ENCODE measurements at places on chromosomes 3 and 15.
A peak's percentile ranks its signal among the peaks of the same experiment; 100 is the strongest.

GRCh38 chr15:73313861-73314260 lies 54.9 kb downstream of the HCN4 start:
- H3K4me3 ChIP-seq = no peak overlapping the region
- no peak overlapping the region for H3K27ac ChIP-seq

- H3K27me3 ChIP-seq = no peaks in the 10 kb centered on the region
- H3K4me1 ChIP-seq = no peaks in the 10 kb centered on the region
- no peak overlapping the region for H3K4me3 ChIP-seq
Measured at GRCh38 chr3:170233530-170233929, 11.3 kb downstream of the PRKCI start.

GRCh38 chr3:42786212-42786611 lies 13.2 kb upstream of the CCDC13 start:
- H3K27ac ChIP-seq = no peak overlapping the region
- no peaks in the 10 kb centered on the region for H3K27me3 ChIP-seq
- H3K36me3 ChIP-seq = peaks cover 46% of the 10 kb centered on the region
- no peaks in the 10 kb centered on the region for H3K4me1 ChIP-seq
- no peak for DNase-seq

DNA sequence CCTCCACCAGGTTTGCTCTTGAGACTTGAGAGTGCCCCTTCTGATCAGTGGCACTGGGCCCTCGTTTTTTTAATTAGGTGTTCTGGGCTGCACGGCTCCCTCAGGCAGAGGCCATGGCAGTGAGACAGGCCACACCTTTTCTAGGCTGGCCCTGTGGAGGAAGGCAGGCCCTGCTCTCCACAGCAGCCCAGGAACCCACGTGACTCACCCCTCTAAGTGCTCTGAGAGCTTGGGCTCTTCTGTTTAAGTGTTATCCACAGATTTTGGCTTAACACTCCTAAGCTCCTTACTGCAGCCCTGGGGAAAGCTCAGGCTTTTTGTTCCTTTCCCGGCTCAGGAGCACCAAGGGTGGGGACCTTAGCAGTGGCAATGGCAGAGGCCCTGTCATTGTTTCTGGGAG lies 463.2 kb upstream of the GBE1 start:
- no peak overlapping the region for H3K4me3 ChIP-seq
- H3K27ac ChIP-seq = no peak overlapping the region
- DNase-seq = no peak

- no peaks in the 10 kb centered on the region for H3K36me3 ChIP-seq
- no peaks in the 10 kb centered on the region for H3K27me3 ChIP-seq
- H3K27ac ChIP-seq = no peak overlapping the region
- no peaks in the 10 kb centered on the region for H3K4me1 ChIP-seq
- DNase-seq = no peak
Measured at GRCh38 chr3:54784021-54784420, 143.8 kb downstream of the LRTM1 start.

DNA sequence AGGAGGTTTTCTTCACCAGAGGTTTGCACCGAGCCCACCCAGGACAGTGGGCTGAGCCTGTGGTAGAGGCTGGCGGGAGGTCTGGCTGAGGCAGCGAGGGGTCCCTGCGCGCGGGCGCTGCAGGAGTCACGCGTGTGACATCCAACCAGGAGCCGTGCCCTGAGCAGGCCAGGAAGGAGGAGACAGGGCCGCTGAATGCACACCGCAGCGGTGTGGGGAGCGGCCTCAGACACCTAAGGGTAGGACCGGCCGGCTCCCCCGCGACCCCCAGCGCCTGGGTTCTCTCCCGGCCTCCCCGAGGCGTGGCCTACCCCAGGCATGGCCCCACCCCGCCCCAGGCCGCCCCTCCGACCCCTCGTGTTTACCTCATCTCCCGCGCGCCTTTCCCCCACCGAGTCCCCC lies 412 bp downstream of the SLC41A3 start:
- H3K27me3 ChIP-seq = no peaks in the 10 kb centered on the region
- H3K27ac ChIP-seq = peak overlapping the region; percentile 71
- no peaks in the 10 kb centered on the region for H3K36me3 ChIP-seq
- H3K4me1 ChIP-seq = peaks cover 22% of the 10 kb centered on the region
- peak overlapping the region; percentile 92 for H3K4me3 ChIP-seq
- DNase-seq = peak; percentile 69

- no peak for DNase-seq
- H3K27me3 ChIP-seq = no peaks in the 10 kb centered on the region
- H3K27ac ChIP-seq = no peak overlapping the region
- H3K36me3 ChIP-seq = no peaks in the 10 kb centered on the region
- peaks cover 3% of the 10 kb centered on the region for H3K4me1 ChIP-seq
- no peak overlapping the region for H3K4me3 ChIP-seq
Measured at GRCh38 chr15:98729446-98730042, 81.2 kb downstream of the IGF1R start.

GRCh38 chr15:59372352-59373211 lies at the start of gene MYO1E:
Gene MYO1E, minus strand, starts transcription at chr15:59372871. Its CDS starts 371 bp downstream, at chr15:59372500.
- H3K36me3 ChIP-seq = no peaks in the 10 kb centered on the region
- no peaks in the 10 kb centered on the region for H3K4me1 ChIP-seq
- no peak for DNase-seq
- no peak within 1 kb of the TSS for H3K4me3 ChIP-seq
- H3K27me3 ChIP-seq = no peaks in the 10 kb centered on the region
- no peak within 1 kb of the TSS for H3K27ac ChIP-seq

GRCh38 chr3:47652142-47652541 lies 73.5 kb upstream of the CSPG5 start:
- peaks cover 76% of the 10 kb centered on the region for H3K36me3 ChIP-seq
- no peaks in the 10 kb centered on the region for H3K27me3 ChIP-seq
- no peak for DNase-seq

GRCh38 chr3:178048768-178049167 lies 487.5 kb upstream of the KCNMB2 start:
- DNase-seq = no peak
- H3K27me3 ChIP-seq = no peaks in the 10 kb centered on the region
- H3K4me3 ChIP-seq = no peak overlapping the region
- H3K36me3 ChIP-seq = no peaks in the 10 kb centered on the region
- H3K27ac ChIP-seq = no peak overlapping the region
- no peaks in the 10 kb centered on the region for H3K4me1 ChIP-seq

- H3K27ac ChIP-seq = no peak overlapping the region
- H3K4me1 ChIP-seq = no peaks in the 10 kb centered on the region
- no peaks in the 10 kb centered on the region for H3K36me3 ChIP-seq
- no peaks in the 10 kb centered on the region for H3K27me3 ChIP-seq
Measured at GRCh38 chr15:62802612-62803011, 239.9 kb upstream of the TPM1 start.

GRCh38 chr3:169923189-169923588 lies 11.8 kb downstream of the SAMD7 start:
- H3K27ac ChIP-seq = no peak overlapping the region
- H3K4me3 ChIP-seq = no peak overlapping the region
- no peaks in the 10 kb centered on the region for H3K4me1 ChIP-seq
- DNase-seq = no peak
- H3K27me3 ChIP-seq = no peaks in the 10 kb centered on the region
- no peaks in the 10 kb centered on the region for H3K36me3 ChIP-seq

DNA sequence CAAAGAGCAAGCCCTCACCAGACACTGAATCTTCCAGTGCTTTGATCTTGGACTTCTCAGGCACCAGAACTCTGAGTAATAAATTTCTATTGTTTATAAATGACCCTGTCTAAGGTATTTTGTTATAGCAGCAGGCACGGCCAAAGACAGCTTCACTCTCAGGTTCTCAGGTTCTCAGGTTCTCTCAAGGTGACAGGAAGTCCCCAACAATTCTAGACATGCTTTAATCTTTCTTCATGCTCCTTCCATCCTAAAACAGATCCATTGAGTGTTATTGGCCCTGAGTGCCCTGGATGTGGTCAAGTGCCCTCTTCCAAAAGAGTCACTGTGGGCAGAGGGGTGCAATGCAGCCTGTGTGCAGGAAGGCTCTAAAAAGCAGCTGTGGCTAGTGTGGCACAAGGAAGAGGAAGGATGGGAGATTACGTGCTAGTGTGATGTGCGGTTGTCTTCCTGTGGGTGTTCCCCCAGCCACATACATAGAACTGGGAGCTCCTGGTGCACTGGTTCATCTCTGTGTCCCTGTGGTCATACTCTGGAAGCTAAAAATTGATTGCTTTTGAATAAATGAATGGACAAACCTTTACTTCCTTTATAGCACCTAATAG lies 11.0 kb upstream of the RAB7A start:
- H3K4me3 ChIP-seq = no peak overlapping the region
- no peak overlapping the region for H3K27ac ChIP-seq
- H3K36me3 ChIP-seq = no peaks in the 10 kb centered on the region
- no peaks in the 10 kb centered on the region for H3K27me3 ChIP-seq
- H3K4me1 ChIP-seq = no peaks in the 10 kb centered on the region

DNA sequence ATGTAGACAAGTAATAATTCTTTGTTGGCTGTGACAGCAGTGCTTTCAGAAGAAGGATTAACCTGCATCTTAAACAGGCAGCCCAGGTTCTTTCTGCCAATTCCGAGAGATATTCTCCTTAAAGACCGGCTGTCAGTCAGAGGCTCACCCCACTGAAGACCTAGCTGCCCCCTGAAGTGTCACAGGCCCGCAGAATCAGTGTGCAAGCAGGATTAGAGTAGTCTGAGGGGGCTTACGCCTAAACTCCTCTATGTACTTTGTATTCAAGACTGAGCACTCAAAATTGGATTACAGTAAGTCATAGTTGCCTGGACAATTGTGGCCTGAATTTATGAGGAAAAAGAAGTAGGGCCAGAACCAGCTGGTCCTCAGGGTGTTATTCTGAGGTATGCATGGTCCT lies 342.9 kb downstream of the CLSTN2 start:
- no peak for DNase-seq
- H3K4me3 ChIP-seq = no peak overlapping the region
- H3K36me3 ChIP-seq = no peaks in the 10 kb centered on the region
- H3K27me3 ChIP-seq = peaks cover 14% of the 10 kb centered on the region
- H3K4me1 ChIP-seq = no peaks in the 10 kb centered on the region

- no peak overlapping the region for H3K27ac ChIP-seq
- no peaks in the 10 kb centered on the region for H3K27me3 ChIP-seq
- DNase-seq = no peak
- H3K36me3 ChIP-seq = no peaks in the 10 kb centered on the region
- H3K4me3 ChIP-seq = no peak overlapping the region
- no peaks in the 10 kb centered on the region for H3K4me1 ChIP-seq
Measured at GRCh38 chr3:9149566-9149965, 99.9 kb downstream of the SRGAP3 start.

DNA sequence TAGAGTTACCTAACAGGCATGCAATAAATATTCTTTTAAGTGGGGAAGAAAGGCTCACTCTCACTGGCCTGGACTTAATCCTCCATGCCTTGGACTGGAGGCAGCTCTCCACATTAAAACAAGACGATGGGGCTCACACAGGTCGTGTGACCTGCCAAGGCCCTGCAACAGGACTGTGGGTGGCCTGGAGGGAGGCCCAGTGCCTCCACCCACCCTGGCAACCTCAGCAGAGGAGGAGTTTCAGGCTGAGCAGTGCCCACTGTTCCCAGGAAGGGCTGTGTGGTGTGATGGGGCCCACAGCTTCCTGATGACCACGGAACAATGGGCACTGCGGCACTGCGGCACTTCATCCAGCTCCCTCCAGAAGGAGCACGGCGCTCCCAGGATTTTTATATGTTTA lies 5.5 kb downstream of the UROC1 start:
- DNase-seq = no peak
- H3K4me3 ChIP-seq = no peak overlapping the region
- no peaks in the 10 kb centered on the region for H3K4me1 ChIP-seq

- no peaks in the 10 kb centered on the region for H3K27me3 ChIP-seq
- H3K36me3 ChIP-seq = no peaks in the 10 kb centered on the region
- H3K4me3 ChIP-seq = no peak overlapping the region
- H3K4me1 ChIP-seq = no peaks in the 10 kb centered on the region
- no peak for DNase-seq
Measured at GRCh38 chr3:85977615-85978338, 1013.2 kb downstream of the VGLL3 start.

GRCh38 chr3:114994554-114995341 lies 152.3 kb downstream of the ZBTB20 start:
- H3K4me3 ChIP-seq = no peak overlapping the region
- no peaks in the 10 kb centered on the region for H3K36me3 ChIP-seq
- H3K27me3 ChIP-seq = no peaks in the 10 kb centered on the region
- H3K4me1 ChIP-seq = no peaks in the 10 kb centered on the region
- DNase-seq = peak; percentile 3
- no peak overlapping the region for H3K27ac ChIP-seq

DNA sequence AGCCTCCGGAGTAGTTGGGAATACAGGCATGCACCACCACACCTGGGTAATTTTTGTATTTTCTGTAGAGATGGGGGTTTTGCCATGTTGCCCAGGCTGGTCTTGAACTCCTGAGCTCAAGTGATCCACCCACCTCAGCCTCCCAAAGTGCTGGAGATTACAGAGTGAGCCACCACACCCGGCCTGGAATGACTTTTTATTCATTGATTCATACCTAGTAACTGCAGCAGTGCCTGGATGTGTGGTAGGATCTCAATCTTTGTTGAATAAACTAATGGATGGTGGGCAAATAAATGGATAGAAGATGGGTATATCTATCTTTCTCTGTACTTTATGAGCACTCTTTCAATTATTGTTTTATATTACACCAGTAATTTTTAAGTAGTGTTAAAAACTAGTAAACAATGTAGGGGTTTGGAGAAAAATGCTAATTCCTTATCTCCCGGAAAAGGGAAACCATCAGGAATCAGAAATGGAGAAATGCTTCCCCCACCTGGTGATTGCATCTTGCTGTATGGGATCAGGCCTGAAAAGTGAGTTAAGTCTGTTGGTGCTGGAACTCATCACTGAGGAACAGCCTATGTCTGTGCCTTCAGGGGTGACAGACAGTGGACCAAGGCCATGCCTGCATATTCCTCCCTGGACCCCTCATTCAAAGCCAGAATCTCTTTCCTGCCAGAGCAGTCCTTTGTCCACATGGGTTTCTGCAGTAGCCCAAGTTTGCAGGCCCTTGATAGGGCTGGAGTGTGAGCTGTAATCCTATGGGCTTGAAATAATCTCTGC lies 161.0 kb upstream of the CTDSPL start:
- no peaks in the 10 kb centered on the region for H3K4me1 ChIP-seq
- no peak overlapping the region for H3K4me3 ChIP-seq
- peaks cover 30% of the 10 kb centered on the region for H3K27me3 ChIP-seq
- H3K27ac ChIP-seq = no peak overlapping the region
- no peaks in the 10 kb centered on the region for H3K36me3 ChIP-seq

DNA sequence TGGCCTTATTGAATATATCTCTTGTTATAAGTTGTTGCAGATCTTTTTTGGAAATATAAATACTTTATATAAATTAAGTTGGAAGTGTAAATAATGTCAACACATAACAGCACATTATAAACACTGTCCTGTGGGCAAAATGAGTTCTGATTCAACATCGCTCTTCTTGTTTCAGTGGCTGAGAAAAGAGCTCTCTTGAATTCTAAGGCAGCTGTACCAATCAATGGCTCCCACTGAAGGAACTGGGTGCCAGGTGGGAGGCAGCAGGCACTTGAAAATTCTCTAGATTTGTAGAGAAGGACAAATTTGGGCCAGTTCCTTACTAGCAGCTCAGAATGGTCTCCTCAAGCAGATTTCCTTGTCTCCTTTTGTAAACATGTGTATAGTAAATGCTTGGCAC lies 45.6 kb downstream of the CHST2 start:
- peak overlapping the region; percentile 72 for H3K27ac ChIP-seq
- no peak overlapping the region for H3K4me3 ChIP-seq
- H3K36me3 ChIP-seq = no peaks in the 10 kb centered on the region
- peaks cover 75% of the 10 kb centered on the region for H3K4me1 ChIP-seq
- H3K27me3 ChIP-seq = no peaks in the 10 kb centered on the region

GRCh38 chr3:108603691-108604090 lies 14.2 kb downstream of the DZIP3 start:
- DNase-seq = peak; percentile 40
- H3K27me3 ChIP-seq = no peaks in the 10 kb centered on the region
- H3K4me1 ChIP-seq = peaks cover 25% of the 10 kb centered on the region
- H3K36me3 ChIP-seq = no peaks in the 10 kb centered on the region
- H3K27ac ChIP-seq = peak overlapping the region; percentile 59
